ENCODE measurements at places on chromosomes 6 and 20.

DNA sequence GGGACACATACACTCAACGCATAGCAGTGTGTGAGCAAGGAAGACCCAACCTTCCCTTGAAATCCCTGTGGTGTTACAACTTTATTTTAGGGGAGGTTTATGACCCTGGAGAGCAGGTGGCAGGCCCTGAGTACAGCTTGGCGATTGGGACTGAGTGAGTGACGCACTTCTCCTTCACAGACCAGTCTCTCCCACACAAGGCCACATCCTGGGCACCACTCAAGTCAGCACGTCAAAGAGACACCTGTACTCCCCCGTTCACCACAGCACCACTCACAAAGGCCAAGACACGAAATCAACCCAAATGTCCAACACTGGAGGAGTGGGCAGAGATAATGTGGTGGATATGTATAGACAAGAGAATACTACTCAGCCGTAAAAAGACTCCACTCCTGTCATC is 57.0 kb upstream of the FRMD1 start:
- no peak for DNase-seq

DNA sequence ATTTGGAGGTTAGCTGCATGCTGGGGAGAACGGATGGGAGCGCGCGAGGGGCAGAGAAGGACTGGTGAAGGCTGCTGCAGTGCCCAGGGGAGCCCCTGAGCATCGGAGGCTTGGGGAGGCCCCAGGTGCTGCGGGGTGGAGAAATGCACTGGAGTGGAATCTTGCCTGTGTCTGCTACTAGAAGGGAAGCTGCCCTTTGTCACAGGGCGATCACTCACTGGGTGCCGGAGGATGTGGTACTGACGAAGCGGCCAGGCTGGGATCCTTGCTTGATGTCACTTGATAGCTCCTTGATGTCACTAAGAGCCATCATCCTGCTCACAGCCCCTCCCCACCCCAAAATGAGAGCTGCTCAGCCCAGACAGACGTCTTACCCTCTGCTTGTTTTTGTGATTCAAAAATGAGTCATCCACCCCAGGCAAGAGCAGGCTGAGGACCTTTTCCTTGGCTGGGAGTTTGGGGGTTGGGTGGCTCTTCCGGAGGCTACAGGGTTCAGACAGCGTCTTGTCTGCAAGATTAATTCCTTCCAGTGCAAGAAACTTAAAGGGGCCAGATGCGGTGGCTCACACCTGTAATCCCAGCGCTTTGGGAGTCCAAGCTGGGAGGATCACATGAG is 62.6 kb upstream of the PMEPA1 start:
- peak; percentile 92 for DNase-seq

DNA sequence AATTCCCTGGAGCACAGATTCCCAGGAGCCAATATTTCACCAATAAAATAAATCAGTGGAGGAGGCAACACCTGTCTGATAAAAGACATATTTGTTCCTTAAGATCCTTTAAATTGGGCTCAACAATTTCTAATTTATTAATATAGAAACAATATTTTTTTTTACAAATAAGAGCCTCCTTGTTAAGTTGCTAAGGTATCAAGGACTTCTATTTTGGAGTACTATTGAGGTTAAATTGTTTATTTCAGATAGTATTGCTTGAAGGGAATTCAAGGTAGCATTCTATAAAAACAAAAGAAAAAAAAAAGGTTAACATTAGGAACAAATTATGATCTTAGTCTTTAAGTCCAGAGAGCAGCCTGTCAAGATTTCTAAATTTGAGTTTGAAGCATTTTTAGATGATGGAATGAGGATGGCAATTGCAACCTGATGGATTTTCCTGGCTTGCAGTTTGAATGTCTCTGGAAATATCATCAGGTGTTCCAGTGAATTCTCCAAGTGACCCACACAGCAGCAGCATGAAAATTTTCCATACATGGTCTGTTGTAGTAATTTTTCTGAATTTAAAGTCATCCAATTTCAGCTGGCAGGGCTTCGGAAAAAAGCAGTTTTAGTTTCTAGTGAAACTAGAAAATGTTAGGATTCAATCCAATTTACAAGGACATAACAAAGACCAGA is 19.3 kb upstream of the NCR2 start:
- no peak for DNase-seq

GRCh38 chr6:7237653-7238188 is 75.3 kb downstream of the SSR1 start:
- no peak for DNase-seq

DNA sequence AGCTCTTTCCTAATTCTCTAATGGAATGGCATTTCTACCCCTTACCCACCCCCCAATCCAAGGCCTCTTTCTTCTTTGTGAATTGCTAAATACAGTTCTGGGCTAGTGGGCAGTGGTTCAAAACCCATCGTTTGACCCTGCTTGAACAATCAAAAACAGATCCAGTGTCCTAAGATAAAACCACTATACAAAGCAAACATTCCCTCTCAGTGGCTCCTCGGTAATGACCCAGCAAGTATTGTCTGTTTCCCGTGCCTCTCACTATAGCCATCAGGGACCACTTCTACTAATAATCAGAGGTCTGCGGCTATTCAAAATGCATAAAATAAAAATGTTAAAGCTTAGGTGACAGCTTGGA is 143.5 kb upstream of the AKAP12 start:
- no peak for DNase-seq

DNA sequence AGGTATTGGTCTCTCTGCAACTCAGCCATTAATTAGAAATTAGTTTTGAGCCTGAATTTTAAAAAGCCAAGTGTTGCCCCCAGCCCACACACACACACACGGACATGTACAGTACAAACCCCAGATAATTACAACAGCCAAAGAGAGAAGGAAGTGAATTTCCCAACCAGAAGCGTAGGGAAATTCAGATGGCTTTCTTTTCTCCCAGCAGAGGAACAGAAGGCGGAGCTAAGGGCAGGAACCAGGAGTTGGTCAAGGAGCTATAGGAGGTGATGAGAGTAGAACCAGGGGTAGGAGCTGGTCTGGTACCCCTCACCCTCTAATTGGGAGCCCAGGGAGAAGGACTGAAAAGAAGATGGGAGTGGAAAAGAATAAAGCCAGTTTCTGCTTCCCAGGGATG is 3.9 kb upstream of the ZBTB9 start:
- DNase-seq = no peak

- no peak for DNase-seq
These were observed 18.5 kb downstream of the JARID2 start for GRCh38 chr6:15264412-15264811.

Data from fibroblast of skin of right biceps (primary cell).